Activated naive CD8-positive, alpha-beta T cell treated with anti-CD3 and anti-CD28 coated beads, Interleukin-2, amount 50 U/mL, for 24 hours (primary cell): ENCODE measurements at places on chromosomes 2 and 18.

DNA sequence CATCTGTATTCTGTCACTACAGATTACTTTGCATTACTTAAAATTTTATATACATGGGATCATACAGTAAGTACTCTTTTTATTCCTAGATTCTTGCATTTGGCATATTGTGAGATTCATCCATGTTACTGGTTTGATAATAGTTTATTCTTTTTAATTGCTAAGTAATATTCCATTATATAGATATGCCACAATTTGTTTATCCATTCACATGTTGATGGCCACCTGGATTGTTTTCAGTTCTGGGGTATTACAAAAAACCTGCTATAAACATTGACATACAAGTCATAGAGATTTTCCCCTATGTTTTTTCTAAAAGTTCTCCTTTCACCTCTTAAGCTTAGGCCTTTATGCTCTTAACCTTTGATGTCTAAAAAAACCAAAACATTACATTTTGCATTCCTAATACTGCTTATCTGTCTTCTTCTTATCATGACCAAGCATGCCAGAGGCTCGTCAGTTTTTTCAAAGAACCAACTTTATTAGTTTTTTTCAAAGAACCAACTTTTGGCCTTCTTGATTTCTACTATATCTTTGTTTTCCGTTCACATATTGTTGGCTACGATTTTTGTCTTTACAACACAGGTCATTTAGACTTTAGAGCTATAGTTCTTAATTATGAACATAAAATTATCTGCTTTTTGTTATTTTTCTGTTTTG is 86.9 kb downstream of the ATAD2B start:
- DNase-seq = no peak

DNA sequence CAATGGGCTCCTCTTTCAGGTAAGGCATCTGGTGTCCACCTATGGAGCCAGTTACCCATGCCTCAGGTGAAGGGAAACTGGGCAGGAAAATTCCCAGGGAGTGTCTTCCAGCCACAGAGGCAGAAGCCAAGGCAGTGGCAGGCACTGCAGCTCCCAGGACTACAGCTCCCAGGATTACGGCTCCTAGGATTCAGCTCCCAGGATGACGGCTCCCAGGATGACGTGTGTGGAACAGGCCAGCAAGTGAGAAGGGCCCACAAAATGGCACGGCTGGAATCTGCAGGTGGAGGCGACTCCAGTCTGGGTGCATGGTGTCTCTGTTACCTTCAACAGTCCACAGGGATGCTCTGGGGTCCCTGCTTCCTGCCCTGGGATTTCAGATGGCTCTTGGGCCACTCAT is 92.1 kb downstream of the PTGR3 start:
- DNase-seq = no peak

DNA sequence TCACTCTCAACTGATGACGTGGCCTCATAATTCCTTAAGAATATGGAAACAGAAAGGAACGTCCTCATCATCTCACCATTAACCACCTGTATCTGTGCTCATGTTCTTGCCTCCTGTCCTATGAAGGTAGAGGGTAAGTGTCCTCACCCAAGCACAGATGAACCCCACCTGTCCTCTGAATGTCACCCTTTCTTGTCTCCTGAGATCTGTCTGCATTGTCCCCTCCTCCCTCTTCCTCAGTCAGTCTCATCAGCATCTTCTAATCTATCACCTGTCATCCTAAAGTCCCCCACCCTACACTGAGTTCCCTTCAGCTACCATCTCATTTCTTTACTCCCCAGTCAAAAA is 39.4 kb upstream of the LPIN2 start:
- no peak for DNase-seq

DNA sequence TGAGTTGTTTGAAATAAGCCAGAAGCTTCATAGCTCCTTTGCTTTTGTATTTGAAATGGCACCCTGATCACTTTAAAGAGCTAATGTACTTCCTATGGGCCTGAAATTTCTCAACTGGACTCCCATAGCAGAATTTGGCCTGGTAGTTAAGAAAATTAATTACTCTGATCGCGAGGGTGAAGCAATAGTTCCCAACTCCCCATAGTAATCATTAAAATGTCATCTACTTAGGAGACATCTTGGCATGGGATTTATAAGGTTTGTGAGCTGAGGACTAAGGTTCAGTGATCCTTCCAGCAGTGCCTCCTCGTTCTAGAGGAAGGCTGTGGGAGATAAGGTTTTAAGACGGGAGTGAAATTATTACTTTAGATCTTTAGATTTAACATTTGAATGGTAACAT is 581.0 kb downstream of the ARHGAP15 start:
- DNase-seq = no peak

GRCh38 chr2:183752571-183752970 is 628.3 kb downstream of the NUP35 start:
- no peak for DNase-seq

- peak; percentile 39 for DNase-seq
Measured at GRCh38 chr18:35407871-35408481, 30.8 kb upstream of the ZNF396 start.

DNA sequence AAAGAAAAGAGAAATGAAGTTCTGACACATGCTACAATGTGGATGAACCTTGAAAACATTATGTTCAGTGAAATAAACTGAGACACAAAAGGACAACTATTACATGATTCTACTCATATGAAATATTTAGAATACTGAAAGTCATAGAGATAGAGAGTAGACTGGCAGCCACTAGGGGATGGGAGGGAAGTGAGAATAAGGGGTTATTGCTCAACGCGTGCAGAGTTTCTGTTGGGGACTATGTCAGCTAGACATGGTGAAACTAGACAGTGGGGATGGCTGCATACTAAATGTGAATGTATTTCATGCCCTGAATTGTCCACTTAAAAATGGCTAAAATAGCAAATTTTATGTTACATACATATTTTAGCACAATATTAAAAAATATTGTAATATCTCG is 108.7 kb upstream of the ATL2 start:
- no peak for DNase-seq

GRCh38 chr2:10934308-10934978 is 22.7 kb downstream of the KCNF1 start:
- DNase-seq = no peak

DNA sequence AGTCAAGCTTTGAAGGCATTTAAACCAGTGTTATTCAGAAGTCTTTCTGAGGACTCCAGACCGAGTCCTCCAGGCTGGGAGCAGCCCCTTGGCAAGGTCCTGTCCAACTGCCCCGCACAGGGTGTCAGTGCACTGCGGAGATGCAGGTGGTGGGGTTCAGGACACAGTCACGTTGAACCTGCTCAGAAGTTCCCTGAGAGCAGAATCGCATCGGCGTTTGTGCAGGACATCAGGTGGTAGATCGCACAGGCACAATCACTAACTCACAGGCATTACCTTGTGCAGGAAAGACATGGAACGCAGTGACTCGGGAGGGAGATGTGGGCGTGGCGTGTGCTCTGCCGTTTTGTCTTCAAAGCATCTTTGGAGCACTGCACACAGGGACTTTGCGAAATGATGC is 10.4 kb downstream of the COPS9 start:
- no peak for DNase-seq
